ACHN (cell line): ENCODE measurements at places on chromosomes 5 and 9.
A peak's percentile ranks its signal among the peaks of the same experiment; 100 is the strongest.

DNA sequence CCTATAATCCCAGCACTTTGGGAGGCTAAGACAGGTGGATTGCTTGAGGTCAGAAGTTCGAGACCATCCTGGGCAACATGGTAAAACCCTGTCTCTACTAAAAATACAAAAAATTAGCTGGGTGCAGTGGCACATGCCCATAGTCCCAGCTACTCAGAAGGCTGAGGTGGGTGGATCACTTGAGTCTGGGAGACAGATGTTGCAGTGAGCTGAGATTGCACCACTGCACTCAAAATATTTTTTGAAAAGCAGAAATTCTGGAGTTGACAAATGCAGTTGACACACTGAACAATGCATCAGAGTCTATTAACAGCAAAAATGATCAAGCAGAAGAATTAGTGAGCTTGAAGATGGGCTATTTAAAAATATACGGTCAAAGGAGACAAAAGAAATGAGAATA, 35.5 kb downstream of the NDUFAF2 start:
- DNase-seq: no peak

- DNase-seq: peak; percentile 30
Measured at GRCh38 chr5:67014957-67015400, 181.6 kb downstream of the CD180 start.

DNA sequence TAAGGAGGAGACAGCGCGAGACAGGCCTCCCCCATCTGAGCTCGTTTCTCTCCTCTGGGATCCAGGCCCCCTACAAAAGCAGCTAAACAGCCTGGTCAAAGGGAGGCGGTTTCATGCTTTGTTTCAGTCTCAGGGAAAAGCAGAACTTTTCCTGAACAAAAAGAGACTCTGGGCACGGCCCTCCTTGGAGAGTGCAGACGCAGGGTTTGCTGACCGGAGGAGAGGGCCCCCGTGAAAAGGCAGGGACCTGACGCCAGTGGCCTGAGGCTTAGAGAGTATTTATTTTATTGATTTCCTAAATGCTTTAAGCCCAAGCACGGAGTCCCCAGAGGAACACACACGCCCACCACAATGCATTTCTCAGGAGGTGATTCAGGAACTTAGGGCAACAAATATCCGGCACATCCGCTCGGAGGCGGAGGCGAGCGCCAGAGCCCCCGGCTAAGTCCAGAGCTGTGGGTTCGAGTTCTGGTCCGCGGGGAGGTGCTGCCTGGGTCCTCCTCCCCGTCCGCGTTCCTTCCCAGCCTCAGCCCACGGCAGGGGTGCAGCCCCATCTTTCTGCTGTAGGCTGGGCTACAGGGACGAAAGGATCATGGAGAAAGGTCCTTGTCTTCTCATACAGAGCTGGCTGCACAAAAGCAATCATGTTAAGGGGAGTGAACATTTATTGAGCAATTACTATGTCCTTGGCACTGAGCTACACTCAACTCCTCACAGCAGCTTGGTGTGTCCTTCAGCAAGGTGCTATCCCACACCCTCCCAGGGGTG, 40.0 kb downstream of the PTGES start:
- DNase-seq: no peak

- DNase-seq: no peak
Measured at GRCh38 chr5:84281383-84281782, 103.3 kb downstream of the EDIL3 start.

DNA sequence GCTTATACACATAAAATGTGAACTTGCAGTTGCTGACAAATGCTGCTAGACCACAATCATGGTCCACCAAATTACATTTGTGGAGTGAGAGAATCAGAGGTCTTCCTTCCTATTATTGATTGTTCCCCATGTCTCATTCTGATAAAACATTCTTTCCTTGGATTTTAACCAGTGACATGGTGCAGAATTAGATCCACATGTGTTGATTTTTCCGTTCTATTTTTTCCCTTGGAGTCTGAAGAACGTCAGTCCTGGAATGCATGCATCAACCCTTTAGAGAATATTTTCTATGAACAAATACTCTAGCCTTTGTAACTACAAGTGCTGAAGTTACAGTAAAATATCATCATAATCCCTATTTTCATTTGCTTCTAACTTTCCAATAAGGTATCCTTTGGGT, 170.7 kb upstream of the SPRY4 start:
- DNase-seq: no peak

DNA sequence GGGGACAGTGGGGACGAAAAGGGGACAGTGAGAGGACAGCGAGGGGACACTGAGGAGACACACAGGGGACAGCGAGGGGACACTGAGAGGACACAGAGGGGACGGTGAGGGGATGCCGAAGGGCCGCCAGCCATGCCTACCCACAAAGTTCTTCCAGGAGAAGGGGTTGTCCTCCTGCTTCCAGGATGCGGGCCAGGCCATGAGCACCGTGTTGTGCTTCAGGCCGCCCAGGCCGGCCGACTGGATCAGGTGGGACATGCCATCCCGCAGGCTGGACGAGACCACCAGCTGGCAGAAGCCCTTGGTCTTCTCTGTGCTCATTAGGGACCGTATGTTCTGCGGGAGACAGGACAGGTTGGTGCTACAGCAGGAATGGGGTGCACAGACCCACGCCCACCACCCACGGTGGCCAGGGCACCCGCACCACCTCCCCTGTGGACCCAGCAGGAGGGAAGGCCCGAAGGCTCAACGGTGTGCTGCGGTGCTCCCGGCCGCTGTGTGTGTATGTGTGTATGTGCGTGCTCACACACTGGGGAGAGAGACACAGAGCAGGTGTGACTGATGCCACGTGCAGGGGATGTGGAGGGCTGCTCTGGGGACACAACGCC, 46.6 kb downstream of the SLC12A7 start:
- no peak for DNase-seq

GRCh38 chr9:93898502-93899426, 56.4 kb downstream of the BARX1 start:
- DNase-seq: no peak

DNA sequence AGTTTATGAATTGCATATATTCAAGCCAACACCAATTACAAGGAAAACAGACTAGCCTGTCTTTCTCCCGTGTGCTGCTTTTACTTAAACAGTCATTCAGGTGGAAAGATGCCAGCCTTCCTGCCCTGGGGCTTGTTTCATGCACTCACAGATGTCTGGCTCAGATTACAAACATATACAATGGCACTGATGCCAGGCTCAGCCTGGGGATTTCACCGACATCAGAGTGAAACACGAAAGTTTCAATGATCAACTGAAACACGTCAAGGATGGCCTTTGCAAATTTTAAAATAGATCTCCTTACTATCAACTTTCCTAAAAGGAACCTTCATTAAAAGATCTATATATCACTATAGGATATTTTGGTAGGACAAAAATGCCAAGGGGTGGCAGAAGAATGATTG, 1576.5 kb downstream of the EFNA5 start:
- DNase-seq: no peak

DNA sequence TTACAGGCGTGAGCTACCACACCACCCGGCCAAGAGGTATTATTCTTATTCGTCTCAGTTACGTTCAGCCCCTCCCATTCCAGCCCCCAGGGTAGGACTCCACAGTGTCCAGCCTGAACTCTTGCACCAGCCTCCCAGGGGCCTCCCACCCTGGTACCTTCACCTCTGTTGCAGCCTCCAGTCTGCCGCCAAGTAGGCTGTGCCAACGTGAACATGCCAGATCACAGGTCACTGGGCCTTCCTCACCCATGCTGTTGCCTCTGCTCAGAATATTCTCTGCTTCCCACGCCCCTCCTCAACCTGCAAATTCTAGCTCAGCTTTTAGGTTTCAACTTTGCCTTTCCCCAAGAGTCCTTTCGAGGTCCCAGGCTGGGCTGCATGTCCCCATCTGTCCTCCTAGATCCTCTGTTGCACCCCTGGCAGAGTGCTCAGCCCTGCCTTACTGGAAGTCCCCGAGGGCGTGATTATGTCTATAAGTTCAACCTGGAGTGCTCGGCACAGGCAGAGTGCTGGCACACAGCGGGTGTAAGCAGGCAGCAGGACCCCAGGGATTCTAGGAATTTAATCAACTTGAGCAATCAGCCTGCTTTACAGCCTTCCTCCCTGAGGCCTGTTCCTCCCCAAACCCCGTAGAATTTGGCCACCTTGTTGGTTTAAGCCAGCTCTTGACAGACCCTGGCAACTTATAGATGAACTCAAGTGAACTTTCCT, 13.1 kb upstream of the STXBP1 start:
- DNase-seq: no peak

DNA sequence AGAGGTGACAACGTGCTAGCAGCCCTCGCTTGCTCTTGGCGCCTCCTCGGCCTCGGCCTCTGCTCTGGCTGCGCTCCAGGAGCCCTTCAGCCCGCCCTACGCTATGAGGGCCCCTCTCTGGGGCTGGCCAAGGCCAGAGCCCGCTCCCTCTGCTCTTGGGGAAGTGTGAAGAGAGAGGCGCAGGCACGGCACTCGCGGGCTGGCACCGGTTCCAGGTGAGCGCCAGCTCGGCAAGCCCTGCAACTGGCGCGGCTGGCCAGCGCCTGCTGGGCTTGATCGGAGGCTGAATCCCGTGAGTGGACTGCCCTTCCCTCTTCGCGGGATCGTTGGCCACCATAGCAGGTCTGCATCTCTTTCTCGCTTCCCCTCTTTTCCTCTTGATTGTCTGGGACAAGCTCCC, 298.0 kb upstream of the PTPRD start:
- DNase-seq: no peak

GRCh38 chr5:5387192-5387591, 35.3 kb upstream of the ICE1 start:
- DNase-seq: peak; percentile 72

DNA sequence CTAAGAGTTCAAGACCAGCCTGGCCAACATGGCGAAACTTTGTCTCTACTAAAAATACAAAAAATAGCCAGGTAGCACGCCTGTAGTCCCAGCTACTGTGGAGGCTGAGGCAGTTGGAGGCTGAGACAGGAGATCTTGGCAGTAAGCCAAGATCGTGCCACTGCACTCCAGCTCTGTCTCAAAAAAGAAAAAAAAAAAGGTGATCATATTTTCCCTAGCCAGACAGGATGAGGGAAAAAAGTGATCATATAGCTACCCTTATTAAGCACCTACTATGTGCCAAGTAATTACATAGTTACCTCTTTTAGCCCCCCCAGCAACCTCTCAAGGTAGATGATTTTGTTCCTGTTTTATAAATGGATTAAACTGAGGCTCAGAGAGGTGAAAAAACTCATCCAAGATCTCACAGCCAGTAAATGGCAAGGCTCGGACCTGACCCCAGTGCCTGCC, 18.1 kb upstream of the RPL26L1 start:
- no peak for DNase-seq

GRCh38 chr5:56259002-56259511, 25.9 kb upstream of the ANKRD55 start:
- DNase-seq: peak; percentile 28

- no peak for DNase-seq
Measured at GRCh38 chr5:35061211-35061770, 13.5 kb upstream of the AGXT2 start.

DNA sequence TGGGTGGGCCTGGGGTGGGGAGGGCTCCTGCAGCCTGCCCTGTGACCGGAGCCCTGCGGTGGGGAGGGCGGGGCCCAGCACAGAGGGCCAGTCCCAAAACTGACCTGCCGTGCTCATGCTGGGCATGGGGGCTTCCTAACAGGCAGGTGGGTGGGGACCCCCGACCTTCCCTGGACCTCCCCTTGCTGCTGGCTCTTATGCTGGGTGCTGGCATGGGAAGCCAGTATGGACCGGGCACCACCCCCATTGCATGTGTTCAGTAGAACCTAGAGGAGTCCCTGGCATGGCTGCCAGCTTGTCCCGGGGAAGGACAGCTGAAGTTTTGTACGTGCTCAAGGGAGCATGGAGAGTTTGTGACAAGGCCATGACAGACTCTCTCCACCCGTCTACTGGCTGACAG, 37.1 kb downstream of the WNK2 start:
- no peak for DNase-seq

DNA sequence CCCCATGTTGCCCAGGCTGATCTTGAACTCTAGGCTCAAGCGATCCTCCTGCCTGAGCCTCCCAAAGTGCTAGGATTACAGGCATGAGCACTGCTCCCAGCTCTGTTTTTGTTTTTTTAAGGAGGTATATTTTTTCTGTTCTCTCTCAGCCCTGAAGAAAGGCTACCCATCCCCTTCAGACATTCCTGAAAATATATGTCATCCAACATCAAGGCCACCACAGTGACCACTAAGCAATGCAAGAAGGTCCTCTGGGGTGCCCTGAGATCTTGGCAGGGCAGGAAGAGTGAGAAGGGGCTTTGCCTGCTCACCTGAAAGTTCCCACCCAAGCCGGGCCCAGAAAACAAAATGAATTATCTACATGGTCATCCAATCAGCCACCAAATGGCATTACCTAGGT, 47.8 kb upstream of the IL17B start:
- DNase-seq: peak; percentile 48

DNA sequence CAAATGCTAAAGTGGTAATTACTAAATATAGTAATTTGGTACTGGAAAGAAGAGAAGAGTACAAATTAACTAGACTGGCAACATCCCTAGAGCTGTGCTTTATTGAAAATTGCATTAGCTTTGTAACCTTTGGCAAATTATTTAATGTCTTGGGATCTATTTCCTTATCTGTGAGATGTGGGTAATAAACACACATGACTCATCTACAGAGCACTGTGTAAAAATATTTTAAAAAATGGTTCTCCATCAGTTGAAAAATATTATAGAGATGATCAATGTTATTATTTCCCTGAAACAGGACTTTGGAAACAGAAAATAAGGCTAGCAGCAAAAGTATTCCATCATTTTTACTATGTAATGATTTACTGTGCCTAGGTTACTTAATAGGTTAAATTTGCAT, 1698.8 kb upstream of the CDH9 start:
- DNase-seq: no peak

DNA sequence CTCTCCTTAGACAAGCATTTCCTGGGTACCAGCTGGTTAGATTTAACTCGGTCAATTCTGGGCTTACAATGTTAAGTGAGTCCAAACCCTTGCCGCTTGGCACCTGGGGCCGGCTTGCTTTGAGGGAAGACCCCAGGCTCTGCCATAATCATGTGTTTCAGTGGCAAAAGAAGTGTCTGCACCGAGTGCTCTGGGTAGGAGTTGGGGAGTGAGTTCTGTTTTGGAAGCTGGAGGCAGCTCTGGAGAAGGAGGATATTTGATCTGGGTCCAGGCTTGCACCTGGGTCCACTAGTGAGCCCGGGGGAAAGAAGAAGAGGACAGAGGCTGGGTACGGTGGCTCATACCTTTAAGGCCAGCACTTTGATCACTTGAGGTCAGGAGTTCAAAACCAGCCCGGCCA, 8.4 kb upstream of the OLFM1 start:
- DNase-seq: no peak

DNA sequence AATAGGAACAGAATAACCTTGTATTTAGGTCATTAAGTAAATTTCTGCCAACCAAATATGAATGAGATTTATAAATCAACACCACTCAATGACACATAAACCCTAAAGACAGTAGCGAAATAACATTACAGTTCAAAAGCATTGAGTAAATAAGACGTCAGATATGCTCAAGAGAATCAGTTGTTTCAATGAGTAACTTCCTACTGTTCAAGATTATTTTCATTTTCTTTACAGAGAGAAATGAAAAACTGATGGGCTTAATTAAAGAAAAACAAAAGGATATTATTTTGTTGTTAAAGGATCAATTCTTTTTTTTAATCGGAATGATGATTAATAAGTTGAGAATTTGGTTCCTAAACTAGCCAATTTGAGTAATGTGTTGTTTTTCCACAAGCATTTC, 150.1 kb downstream of the BNC2 start:
- no peak for DNase-seq

GRCh38 chr5:120942596-120943350, 478.7 kb downstream of the PRR16 start:
- DNase-seq: no peak

- no peak for DNase-seq
Measured at GRCh38 chr5:137071931-137072330, 427.2 kb downstream of the SPOCK1 start.
